ENCODE measurements at places on chromosomes 12 and 14.

DNA sequence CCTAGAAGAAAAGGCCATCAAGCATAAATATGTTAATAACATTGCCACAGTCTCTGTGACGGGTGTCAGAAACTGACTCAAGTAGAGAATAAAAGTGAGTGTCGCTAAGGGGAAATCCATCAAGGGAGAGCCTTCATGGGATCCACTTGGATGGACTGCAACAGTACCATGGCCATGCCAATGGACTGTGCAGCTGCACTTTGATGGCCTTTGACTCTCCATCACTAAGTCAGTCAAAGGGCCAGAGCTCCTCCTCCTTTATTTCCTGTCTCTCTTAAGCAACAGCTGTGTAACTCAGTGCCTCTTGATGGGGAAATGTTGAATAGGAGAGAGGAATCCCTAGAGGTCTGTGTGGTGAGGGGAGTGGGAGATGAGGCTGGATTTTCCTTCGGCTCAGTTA is 335.2 kb downstream of the BMP4 start:
- DNase-seq: no peak

DNA sequence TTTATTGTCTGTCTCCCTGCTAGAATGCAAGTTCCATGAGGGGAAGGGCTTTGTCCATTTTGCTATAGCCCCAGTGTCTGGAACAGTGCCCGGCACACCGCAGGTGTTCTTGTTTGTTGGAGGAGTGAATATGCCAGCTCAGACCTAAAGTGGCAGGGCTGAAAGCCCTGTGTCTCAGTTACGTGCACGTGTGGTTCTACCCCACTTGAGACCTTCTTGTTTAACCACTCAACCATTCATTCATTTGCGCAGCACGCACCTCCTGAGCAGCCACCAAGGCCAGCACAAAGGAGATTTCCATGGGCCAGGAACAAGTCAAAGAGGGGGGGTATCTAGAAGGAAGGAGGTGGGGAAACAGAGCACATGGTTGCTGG is 338.0 kb upstream of the FKBP4 start:
- DNase-seq: no peak

DNA sequence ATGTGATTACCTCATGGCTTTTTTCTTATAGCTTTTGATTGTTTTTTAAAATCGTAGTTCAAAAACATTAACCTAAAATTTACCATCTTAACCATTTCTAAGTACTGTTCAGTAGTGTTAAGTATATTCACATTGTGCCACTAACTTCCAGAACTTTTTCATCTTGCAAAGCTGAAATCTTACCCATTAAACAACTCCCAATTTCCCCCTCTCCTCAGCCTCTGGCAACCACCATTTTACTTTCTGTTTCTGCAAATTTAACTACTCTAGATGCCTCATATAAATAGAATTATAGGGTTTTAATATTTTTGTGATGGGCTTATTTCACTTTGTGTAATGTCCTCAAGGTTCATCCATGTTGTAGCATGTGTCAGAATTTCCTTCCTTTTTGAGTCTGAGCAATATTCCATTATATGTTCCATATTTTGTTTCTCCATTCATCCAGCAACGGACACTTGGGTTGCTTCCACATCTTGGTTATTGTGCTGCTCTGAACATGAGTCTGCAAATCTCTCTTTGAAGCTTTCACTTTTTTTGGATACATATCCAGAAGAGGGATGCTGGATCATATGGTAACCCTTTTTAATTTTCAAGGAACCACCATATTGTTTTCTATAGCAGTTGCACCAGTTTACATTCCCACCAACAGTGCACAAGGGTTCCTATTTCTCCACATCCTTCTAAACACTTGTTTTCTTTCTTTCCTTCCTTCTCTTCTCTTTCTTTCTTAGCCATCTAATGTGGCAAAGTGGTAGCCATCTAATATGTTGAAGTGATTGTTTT is 5.0 kb downstream of the HIF1A start:
- DNase-seq: no peak

DNA sequence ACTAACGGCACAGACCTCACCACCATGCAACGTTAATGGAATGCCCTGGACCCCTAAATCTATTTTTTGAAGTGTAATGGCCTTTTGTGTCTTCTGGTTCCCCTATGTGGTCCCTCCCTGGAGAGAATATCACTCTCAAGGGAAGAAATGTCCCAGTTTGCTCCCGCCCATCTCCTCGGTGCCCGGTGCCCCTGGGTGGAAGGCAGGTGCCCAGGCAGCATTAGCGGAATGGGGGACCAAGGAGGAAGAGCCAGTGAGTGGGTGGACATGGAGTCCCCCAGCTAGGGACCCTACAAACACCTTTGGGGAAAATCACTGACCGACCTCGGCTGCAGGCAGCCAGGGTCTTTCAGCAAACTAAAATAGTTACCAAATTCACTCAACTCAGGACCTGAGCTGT is 212.1 kb upstream of the RTL1 start:
- DNase-seq: no peak
